ENCODE measurements at places on chromosomes 4 and X.

DNA sequence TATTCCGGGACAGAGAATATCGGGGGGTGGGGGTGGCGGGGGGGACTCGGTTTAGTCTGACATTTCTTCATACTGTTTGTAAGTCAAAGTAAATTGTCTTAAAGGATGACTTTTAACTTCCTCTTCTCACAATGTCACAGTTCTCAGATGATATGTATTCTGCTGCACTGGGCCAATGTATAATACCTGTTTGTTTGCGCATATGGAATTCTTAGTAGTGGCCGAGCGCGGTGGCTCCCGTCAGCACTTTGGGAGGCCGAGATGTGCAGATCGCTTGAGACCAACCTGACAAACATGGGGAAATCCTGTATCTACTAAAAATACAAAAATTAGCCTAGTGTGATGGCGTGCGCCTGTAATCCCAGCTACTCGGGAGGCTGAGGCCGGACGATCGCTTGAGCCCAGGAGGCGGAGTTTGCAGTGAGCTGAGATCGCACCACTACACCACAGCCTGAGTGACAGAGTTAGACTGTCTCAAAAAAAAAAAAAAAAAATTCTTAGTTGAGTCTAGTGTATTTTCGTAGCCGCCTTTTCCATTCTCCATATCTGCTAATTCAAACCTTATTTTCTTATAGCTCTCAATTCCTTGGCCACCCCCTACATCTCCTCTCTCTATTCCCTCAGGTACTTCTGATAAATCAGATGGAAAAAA, 851 bp downstream of the POLR2B start:
- peak; percentile 13 for DNase-seq

DNA sequence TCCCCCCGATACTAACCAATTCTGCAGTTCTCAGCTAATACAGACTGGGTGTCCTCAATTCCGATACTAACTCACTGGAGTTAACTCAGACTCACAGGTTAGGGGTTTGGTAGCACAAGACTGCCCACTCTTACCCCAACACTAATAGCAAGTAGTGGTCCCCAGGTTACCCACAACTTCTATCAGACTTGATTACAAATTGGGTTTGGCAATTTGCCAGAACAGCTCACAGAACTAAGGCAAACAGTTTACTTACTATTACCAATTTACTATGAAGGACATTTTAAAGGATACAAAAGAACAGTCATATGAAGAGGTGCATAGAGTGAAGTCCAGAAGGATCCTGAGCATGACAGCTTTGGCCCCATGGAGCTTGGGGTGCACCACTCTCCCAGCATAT, 201.8 kb upstream of the VCX start:
- no peak for DNase-seq

- no peak for DNase-seq
Measured at GRCh38 chr4:37758226-37758625, 68.3 kb upstream of the PGM2 start.

- no peak for DNase-seq
Measured at GRCh38 chr4:8541981-8542715, 38.0 kb upstream of the GPR78 start.

DNA sequence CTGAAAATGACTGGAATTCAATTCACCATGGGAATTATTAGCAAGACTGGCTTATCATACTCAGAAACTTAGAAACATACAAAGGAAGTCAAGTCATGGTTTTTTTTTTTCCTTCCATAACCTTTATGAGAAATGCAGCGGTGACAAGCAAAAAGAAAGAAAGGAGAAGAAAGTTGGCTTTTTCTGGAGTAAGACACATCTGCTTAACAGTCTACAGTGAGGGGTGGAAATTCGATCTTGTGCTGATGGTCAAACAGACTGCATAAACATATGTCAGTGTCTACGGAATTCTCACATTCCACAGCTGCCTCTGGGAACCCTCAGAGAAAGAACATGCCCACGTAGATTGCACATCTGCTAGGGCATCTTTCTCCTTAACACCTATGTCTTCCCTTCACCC, 54.6 kb downstream of the PROM1 start:
- no peak for DNase-seq

DNA sequence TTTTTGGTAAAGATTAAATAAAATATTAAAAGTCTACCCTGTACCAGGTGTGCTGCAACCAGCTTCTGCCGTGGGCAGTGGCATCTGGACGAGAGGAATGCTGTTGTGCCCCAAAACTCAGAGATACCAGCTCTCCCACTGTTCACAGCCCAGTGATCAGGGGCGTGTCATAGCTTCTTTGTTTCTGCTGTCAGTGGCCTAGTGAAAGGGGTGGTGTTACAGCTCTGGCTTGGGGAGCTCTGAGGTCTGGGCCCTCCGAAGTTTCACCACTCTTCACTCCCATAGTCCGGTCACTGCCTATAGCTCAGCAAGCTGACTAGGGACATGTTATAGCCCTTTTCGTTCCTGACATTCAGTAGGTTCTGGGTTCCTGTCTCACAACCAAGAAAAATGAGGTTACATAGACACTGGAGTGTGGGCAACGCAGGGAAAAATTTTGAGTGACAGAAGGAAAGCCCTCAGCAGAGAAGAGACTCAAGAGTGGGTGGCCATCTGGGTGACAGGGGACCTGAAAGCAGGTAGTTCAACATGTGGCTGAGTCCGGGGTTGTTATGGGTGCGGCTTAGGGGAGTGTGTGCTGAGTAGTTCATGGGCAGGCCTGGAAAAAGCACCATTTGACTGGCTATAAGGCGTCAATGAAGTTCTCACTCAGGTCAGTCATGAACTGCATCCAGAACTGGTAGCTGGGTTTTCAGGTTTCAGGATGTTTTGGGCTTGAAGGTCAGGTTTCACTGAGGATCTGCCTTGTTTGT, 1184.4 kb upstream of the PABPC4L start:
- no peak for DNase-seq

GRCh38 chr4:177127658-177128057, 182.0 kb upstream of the NEIL3 start:
- no peak for DNase-seq

GRCh38 chr4:20370274-20370673, 118.6 kb downstream of the SLIT2 start:
- DNase-seq: no peak

- no peak for DNase-seq
Measured at GRCh38 chr4:163681208-163681821, 186.8 kb downstream of the TMA16 start.

DNA sequence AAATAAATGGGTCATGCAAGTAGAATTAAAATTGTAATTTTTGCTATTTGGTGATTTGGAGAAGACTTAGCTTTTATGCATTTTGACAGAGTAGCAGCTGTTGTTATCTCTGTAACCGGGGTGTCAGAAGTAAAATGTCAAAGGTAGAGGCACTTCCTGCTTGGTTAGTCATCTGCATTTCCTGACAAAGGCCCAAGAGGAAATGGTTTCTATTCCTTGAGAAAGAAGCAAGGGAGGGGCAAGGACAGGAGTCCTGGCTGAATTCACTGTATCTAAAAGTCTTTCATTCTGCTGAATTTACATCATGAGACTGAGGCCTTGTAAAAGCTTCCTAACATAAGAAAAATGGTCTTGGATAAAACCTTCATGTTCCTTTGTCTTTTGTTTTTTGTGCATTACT, 550.9 kb upstream of the BOD1L1 start:
- no peak for DNase-seq

GRCh38 chr4:121842862-121843261, 19.2 kb upstream of the CCNA2 start:
- no peak for DNase-seq

- no peak for DNase-seq
Measured at GRCh38 chr4:40621592-40622512, 7.8 kb downstream of the RBM47 start.

- no peak for DNase-seq
Measured at GRCh38 chrX:25755194-25755593, 382.9 kb upstream of the MAGEB18 start.

GRCh38 chr4:8250637-8251036, 18.9 kb upstream of the HTRA3 start:
- no peak for DNase-seq

DNA sequence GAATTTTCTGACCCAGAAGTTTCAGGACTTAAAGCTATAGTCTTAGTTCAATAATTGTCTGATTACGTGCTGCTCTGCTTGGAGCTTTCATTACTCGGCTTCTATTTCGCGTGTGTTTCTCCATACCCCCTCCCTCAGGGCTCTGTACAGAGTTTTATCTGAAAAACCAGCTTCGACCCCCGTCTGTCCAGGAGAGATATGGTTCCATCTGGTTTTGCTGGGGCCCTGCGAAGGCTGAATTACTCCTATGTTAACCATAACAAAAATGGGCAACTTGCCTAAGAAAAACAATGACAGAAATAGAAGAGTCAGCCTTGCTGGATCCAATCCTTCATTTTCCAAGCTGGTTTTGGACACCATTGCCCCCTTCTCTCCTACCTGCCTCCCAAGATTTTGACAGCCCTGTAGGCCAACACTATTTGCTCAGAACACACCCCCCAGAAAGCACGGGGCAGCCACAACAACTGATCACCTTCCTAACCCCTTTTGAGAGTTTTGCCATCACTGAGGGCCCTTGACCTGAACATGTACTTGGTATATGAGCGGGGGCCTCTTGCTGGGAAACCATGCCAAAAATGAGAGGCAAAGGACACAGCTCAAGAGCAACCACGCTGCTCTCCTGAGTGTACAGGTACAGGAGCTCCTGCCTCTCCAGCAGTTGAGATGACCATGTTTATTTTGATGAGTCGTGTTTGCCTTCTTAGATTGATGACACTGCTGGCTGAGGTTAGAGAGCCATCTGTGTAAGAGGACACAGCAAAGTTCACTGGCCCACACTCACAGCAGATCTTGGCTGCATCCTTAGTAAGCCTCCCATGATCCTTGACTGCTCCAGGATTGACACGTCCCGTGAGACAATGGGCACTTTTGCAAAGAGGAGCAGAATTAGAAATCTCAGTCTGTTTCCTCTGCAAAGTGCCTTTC, 36.2 kb upstream of the ATP6AP2 start:
- no peak for DNase-seq

- DNase-seq: no peak
Measured at GRCh38 chrX:8946563-8946962, 87.4 kb downstream of the FAM9B start.

DNA sequence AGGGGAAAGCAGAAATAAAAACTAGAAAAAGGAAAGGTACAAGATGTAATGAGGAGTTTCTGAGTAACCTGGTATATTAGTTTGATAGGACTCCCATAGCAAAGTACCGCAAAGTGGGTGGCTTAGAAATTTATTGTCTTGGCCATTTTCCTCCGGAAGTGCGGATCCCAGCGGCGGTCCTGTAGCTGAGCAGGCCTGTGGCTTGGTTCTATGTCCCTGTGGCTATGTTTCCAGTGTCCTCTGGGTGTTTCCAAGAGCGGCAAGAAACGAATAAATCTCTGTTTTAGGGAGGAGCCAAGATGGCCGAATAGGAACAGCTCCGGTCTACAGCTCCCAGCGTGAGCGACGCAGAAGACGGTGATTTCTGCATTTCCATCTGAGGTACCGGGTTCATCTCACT, 44.0 kb upstream of the LDB2 start:
- DNase-seq: no peak

DNA sequence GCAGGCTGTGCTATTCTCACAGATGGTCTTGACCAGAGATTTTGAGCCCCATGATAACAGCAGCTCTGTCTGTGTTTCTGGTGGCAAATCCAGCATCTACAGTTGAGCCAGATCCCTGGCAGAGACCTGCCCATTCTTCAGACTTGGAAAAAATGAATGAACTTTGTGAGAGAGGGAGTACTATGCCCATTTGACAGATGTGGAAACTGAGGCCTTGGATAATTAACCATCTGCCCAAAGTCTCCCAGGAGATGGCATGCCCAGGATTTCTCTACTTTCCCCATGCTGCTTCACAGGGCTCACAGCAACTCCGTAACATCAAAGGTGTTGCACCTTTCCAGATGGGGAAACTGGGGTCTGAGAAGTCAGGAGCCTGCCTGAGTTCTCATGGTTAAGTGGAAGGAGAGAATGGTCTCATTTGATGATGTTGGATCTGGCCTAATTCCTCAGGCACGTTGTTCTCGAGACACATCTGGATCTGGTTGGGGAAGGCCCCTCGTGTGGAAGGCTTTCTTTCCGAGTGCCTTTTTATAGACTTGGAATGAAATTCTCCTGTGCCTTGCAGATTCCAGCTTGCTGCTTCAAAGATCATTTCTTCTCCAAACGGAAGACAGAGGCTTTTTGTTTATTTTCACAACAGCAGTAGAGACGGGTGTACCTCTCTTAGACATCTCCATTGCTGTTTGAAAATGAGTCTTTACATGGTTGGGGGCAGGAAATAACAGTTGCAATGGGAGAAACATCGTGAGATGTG, 73.3 kb upstream of the STX18 start:
- DNase-seq: no peak

GRCh38 chrX:145552643-145553042, 265.0 kb upstream of the SLITRK2 start:
- no peak for DNase-seq

DNA sequence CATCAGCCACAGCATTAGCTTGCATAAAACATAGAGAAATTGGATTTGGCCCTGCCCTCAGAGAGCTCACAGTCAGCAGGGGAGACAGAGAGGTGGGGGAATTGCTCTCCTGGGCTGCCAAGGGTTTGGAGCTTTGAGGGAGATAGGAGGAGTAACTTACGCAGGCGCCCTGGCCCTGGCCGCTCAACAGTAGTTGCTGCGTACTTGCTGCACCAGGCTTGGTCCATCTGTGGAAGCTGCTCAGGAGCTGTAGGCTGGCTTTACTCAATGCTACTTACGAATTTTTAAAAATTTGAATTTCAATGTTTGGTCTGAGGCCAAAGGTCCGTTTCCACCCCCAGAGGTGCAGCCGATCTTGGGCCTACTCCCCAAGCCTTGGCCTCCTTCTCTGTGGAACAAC, 83.3 kb downstream of the CPZ start:
- DNase-seq: no peak

Data from stimulated activated CD8-positive, alpha-beta memory T cell treated with anti-CD3 and anti-CD28 coated beads, Interleukin-15, amount 100 ng/mL, for 1 hour (primary cell).